ENCODE measurements at places on chromosomes 1 and 21. TPM values are rescaled to one million over a fixed set of nuclear protein-coding genes. Genes with fewer than 3 reads are reported as not detected.

DNA sequence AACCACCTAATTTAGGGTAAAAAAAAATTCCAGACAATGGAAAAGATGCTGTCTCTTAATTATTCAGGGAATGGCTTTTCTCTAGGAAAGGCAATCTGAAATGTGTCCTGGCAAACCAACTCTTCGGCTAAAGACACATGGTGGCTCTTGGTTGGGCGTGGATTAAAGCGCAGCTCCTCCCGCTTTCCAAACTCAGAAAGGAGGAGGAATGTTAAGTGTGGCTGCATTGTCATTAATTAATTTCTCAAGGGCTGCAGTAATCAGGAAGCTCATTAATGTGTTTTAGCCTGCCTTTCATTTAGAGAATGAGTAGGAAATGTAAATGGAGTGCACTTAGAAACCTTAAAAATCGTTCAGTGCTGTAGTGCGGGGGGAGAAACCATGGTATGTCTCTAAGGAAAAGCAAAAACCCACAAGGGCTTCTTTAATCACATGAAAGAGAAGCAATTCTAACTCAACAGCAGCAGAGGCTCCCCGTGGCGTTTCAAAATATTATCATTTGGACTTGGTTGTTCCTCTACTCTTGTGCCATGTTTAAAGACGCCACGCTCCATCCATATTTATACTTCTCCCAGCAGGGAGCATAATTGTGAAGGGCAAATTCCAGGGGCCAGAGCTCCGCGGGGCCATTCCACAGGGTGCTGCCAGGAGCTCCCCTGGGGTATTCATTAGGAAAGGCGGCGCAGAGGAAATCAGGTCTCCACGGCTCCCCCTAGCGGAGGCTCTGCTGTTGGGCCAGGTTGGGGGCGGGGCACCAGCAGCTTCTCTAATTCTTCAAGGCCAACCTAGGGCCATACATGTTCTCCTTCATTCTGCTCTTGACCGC lies 91.9 kb upstream of the SSX2IP start:
- DNase-seq, result peak; percentile 66

- no peak for DNase-seq
Measured at GRCh38 chr1:18731591-18732235, 101.1 kb downstream of the PAX7 start.

- no peak for DNase-seq
Measured at GRCh38 chr1:202638019-202638700, 72.1 kb downstream of the SYT2 start.

GRCh38 chr1:232725305-232726047 lies 79.7 kb upstream of the MAP10 start:
- no peak for DNase-seq

GRCh38 chr1:8408151-8408839 lies 90.4 kb downstream of the SLC45A1 start:
- peak; percentile 71 for DNase-seq

DNA sequence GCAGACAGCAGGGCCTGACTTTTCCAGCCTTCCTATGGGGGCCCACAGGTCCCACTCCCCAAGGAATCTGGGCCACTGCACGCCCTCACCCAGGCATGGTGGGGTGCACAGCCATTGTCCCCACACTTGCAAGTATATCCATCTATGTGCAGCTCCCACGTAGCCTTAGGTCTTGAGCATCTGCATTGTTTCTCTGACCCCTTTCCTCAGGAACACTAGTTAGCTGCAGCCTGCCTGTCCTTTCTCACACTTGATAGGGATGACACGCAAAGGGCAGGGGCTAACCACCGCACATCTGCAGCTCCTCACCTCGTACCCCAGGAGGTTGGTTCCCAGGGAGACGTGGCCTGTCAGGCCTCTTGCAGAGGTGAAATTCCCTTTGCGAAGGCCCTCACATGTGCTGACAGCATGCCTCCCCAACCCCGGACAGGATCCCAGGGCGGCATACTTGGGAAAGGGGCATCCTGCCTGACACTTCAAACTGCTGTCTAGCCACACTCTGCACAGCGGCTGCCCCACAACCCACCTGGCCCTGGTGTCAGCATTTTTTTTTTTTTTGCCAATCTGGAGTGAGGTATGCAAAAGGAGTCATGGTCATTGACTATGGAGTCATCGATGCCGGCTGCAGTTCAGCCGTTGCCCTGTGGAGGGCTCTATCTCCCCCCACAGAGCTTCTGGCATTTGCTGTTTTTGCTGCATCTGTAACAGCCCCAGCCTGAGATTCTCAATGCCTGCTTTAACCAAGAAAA lies 5.0 kb downstream of the JMJD4 start:
- no peak for DNase-seq

GRCh38 chr1:163799190-163799805 lies 477.5 kb downstream of the NUF2 start:
- DNase-seq, result no peak

DNA sequence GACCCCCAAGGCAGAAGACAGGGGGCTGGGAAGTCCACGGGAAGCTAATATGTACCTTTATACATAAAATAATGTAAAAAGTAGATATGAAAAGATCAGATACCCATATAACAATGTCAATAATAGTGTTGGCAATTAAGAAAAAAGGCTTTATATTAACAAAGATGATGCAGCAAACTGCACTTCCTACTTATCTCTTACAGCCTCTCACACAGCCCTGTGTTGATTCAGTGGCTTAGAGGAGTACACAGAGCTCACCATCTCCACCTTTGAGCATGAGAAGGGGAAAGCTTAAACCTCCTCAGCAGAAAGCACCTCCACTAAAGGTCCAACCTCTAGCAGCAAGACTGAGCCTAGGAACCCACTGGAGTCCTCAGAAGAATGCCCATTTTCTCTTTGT lies 7.2 kb upstream of the VSIG8 start:
- DNase-seq, result no peak

DNA sequence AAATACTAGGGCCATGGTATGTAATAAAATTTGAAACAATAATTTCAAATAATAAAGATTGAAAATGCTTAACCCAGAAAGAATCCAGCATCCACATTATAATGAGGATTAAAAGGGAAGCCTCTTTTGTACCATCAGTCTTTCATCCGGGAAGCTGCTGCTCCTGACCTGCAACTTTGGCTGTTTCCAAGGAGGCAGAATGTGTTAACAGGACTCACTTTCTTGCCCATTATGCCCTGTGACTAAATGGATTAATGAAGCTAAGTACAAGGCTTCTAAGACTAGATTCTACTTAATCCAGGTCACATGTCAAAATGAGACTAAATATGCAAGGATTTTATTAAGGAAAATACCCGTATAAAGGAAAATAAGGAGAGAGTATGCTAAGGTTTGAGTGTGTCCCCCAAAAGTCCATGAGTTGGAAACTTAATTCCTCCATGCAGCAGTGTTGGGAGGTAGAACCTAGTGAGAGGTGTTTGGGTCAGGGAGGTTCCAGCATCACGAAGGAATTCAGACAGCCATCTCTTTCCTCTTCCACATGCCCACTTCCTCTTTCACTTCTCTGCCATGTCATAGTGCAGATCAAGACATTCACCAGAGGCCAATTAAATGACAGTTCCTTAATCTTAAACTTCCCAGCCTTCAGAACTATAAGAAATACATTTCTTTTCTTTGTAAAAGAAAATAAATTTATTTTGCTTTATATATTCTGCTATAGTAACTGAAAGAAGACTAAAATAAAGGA lies 27.7 kb downstream of the FMO2 start:
- no peak for DNase-seq

GRCh38 chr1:121595089-121595488 lies 410.3 kb downstream of the SRGAP2C start:
- no peak for DNase-seq

DNA sequence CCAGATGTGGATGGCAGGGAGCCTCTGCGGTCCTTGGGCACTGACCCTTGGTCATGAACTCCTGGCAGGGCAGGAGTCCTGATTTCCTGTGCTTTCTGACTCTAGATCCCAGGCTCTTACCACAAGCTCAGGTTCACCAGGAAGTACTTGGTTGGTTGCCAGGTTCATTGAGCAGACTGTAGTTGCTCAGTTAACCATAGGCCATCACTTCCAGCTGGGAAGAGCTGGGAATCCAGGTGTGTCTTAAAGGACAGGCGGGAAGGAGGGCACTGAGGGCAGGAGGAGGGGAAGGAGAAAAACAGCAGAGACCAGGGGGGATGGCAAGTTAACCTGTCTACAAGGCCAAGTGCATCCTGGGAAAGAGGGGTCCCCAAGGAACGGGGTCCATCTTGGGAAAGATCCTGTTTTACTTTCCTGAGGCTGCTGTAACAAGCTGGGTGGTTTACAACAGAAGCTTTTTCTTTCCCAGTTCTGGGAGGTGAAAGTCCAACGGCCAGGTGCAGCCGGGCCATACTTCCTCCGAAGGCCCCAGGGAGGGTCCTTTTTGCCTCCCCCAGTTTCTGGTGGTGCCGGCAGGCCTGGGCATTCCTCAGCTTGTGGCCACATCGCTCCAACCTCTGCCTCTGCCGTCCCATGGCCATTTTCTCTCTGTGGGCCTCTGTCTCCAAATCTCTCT lies 11.6 kb downstream of the KCNAB2 start:
- no peak for DNase-seq

DNA sequence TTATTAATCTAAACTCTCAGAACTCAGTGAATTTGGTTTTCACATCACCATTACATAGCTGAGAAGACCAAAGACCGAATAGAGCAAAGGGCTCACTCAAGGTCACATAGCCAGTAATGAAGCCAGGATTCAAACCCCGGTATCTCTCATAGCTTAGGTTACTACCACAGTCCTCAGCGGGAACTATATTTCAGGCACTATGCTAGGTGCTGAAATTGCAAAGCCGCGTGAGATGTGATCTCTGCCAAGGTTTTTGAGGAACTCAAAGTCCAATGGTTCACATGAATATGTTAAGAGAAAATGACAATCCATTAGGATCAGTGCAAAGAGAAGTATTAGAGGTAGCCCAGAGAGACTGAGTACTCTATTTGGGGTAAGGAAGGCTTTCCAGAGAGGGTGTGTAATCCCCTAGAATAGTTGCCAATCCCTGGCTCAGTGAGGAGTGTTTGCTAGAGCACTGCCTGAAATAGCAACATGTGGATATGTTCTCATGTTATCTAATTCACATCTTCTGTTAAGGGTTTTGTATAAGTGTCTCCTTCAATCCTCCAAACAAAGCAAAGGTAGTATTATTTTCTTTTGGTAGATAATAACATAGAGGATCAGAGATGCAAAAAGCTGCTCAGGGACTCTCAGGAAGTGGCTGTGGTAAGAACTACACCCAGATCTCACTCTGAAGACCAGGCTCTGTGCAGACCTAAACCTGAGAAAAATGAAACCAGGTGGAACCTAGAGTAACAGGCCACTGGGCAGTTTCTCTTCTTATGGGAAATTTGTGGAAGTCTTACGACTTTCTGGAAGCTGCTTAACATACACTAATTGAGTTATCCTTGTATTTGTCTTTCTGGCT lies 93.1 kb upstream of the C8B start:
- DNase-seq, result no peak

DNA sequence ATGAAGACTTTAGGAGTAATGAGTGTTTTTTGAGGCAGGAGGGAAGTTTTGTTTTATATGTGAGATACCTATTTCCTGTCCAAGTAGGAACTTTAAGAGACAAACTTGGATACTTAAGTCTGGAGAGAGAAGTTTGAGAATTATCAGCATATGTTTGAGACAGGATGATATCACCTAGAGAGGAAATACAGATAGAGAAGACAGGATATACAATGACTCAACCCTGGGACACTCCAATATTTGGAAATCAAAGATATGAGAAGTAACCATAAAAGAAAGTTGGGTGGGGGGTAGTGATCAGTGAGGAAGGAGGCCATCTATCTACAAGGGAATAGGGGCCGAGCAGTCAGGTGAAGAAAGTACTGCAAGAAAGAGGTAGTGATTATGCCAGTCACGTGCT lies 6.5 kb downstream of the LCE7A start:
- no peak for DNase-seq

DNA sequence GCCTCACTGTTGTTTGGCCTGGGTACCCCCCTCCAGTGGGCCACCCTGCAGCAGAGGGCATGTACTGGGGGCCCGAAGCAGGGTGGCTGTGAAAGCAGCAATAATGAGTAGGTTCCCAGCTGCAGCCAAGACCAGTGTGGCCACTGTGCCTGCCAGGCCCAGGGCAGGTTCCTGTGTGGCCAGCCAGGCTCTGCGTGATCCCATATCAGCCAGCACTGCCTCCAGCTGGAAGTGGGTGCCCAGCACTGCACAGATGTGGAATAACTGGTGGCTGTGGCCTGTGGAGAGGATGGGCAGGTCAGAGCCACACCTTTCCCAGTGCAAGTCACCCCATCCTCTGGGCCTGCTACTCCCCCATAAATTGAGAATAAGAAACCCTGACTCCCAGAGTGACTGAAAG lies 2.1 kb downstream of the BGLAP start:
- no peak for DNase-seq

GRCh38 chr1:180934563-180934962 lies 21.9 kb downstream of the KIAA1614 start:
- DNase-seq, result no peak

DNA sequence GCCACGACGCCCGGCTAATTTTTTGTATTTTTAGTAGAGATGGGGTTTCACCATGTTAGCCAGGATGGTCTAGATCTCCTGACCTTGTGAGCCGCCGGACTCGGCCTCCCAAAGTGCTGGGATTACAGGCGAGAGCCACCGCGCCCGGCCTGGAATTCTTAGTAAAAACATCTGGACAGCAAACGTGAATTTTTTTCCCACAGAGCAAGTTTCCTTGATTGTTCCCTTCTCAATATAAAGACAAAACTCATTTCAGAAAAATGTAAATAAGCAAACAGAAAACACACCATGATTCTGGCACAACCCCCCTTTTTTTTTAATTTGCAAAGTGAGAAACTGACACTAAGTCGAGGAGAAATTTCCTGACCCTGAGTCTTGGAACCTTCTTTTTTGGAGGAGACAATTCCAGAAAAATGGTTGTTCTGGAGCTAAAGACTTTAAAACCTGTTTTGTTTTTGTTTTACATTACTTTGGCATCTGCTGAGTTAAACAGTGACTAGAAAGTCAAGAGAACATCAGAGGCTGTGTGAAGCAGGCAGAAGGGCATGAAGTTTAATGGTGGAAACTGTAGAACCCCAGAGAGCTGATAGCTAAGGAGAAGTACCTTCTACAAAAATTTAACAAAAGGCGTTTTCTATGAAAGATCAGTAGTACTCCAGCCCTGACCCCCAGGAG lies 10.3 kb upstream of the HMGCS2 start:
- DNase-seq, result no peak

DNA sequence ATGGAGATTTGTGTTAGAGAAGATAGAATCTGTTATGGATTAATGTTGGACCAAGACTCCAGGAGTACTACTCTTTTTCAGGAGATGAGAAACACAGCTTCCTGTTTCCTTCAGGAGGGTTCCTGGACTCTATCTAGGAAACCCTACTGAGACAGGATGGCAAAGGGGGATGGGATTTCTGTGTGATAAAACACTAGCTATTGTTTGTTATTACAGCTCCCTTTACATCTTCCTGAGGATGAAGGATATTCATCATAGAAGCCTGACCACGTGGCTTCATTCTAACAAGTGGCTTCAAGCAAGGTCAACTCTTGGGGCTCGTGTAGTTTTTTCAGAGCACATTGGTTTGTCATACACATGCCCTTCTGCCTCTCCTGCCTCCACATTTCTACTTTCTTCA lies 33.3 kb downstream of the RGL1 start:
- no peak for DNase-seq

GRCh38 chr1:152071123-152071522 lies 17.7 kb downstream of the TCHHL1 start:
- DNase-seq, result no peak

- DNase-seq, result no peak
Measured at GRCh38 chr1:37403166-37403565, 71.2 kb upstream of the ZC3H12A start.

Gene E2F2
- total RNA-seq, result 0.46 TPM

Gene B3GALT5
- total RNA-seq, result 48.7 TPM

Gene FABP3
- 13.3 TPM for total RNA-seq

Gene ACAP3
- total RNA-seq, result 86.6 TPM

Gene IRF6
- total RNA-seq, result 104 TPM

Gene ATAD3C
- 7.0 TPM for total RNA-seq

Gene TNFRSF8
- total RNA-seq, result 2.3 TPM

Gene LAMC2
- 24.5 TPM for total RNA-seq

Data from mucosa of gallbladder (tissue), 1 donor.